ENCODE measurements at places on chromosomes 4 and X.
A peak's percentile ranks its signal among the peaks of the same experiment; 100 is the strongest.

DNA sequence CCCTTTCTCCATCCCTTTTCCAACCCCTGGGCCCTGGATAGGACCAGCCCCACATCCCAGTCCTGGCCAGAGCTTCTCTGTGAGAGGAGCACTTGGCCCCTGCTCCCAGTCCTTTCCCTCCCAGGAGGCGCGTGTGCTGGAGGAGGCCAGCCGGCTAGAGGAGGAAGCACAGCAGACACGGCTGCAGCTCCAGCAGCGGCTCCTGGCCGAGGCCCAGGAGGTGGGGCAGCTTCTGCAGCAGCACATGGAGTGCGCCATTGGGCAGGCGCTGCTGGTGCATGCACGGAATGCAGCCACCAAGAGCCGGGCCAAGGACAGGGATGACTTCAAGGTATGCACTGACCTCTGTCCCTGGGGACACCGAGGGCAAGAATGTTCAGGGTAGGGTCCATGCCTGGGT, 87.5 kb downstream of the EVC start:
- no peaks in the 10 kb centered on the region for H3K27me3 ChIP-seq
- H3K36me3 ChIP-seq = peaks cover 38% of the 10 kb centered on the region
- no peak overlapping the region for H3K27ac ChIP-seq
- DNase-seq = no peak
- no peaks in the 10 kb centered on the region for H3K4me1 ChIP-seq

GRCh38 chr4:182697094-182697493, 220.1 kb downstream of the DCTD start:
- no peaks in the 10 kb centered on the region for H3K27me3 ChIP-seq
- DNase-seq = no peak
- no peaks in the 10 kb centered on the region for H3K36me3 ChIP-seq
- no peaks in the 10 kb centered on the region for H3K4me1 ChIP-seq
- H3K4me3 ChIP-seq = no peak overlapping the region
- no peak overlapping the region for H3K27ac ChIP-seq

- H3K36me3 ChIP-seq = no peaks in the 10 kb centered on the region
- no peak for DNase-seq
- no peak overlapping the region for H3K27ac ChIP-seq
- no peaks in the 10 kb centered on the region for H3K4me1 ChIP-seq
Measured at GRCh38 chr4:6180841-6181631, 19.3 kb downstream of the JAKMIP1 start.

- H3K4me3 ChIP-seq = no peak overlapping the region
- H3K4me1 ChIP-seq = no peaks in the 10 kb centered on the region
- H3K27ac ChIP-seq = no peak overlapping the region
- no peaks in the 10 kb centered on the region for H3K27me3 ChIP-seq
Measured at GRCh38 chr4:113831457-113831856, 69.9 kb upstream of the CAMK2D start.

DNA sequence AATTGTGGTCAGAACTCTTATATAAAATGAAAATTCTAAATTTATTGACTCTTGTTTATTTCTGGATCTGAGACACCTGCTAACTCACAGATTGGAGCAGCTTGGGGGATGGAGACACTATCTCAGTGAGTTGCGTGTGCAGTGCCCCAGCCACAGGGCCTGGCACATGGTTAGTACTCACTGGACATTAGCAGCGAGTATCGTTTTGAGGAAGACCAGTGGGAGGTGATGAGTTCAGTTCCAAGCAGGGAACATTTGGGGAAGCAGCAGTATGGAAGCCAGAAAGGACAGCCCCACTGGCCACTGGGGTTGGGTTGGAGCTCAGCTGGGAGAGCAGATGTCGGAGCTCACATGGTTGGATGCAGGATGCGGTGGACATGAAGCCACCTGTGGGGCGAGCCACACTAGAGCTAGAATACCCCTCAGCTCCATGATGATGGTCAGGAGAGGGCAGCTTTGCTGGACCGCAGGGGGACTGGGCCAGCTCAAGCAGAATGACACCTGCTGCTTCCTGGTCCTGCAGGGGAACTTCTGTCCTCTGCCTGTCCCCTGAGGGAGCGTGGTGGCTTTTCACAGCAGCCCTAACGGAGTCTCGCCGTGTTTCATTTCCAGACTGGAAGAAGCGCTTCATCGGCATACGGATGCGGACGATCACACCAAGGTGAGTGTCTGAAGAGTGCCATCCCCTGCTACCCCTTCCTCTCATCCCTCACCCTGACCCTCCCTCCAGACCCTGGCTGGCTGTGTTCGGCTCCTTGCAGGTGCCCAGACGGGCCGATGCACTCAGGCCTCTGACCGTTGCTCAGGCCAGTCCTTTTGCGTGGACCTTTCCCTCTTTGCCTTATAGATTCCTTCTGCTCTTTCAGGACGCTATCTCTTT, 32.5 kb downstream of the HTRA3 start:
- no peak for DNase-seq
- H3K36me3 ChIP-seq = no peaks in the 10 kb centered on the region
- H3K27ac ChIP-seq = no peak overlapping the region

GRCh38 chr4:171857302-171858012, 44.3 kb downstream of the GALNTL6 start:
- no peak overlapping the region for H3K27ac ChIP-seq
- no peak for DNase-seq
- no peaks in the 10 kb centered on the region for H3K36me3 ChIP-seq
- no peak overlapping the region for H3K4me3 ChIP-seq
- H3K27me3 ChIP-seq = no peaks in the 10 kb centered on the region

GRCh38 chr4:85725721-85726170, 250.8 kb downstream of the ARHGAP24 start:
- H3K27me3 ChIP-seq = no peaks in the 10 kb centered on the region
- H3K4me1 ChIP-seq = peaks cover 18% of the 10 kb centered on the region
- H3K4me3 ChIP-seq = no peak overlapping the region
- peak overlapping the region; percentile 77 for H3K27ac ChIP-seq
- H3K36me3 ChIP-seq = no peaks in the 10 kb centered on the region
- no peak for DNase-seq

GRCh38 chr4:26803211-26803861, 57.3 kb upstream of the STIM2 start:
- DNase-seq = no peak
- H3K4me3 ChIP-seq = no peak overlapping the region
- no peaks in the 10 kb centered on the region for H3K36me3 ChIP-seq
- no peaks in the 10 kb centered on the region for H3K27me3 ChIP-seq
- H3K27ac ChIP-seq = no peak overlapping the region
- H3K4me1 ChIP-seq = no peaks in the 10 kb centered on the region

DNA sequence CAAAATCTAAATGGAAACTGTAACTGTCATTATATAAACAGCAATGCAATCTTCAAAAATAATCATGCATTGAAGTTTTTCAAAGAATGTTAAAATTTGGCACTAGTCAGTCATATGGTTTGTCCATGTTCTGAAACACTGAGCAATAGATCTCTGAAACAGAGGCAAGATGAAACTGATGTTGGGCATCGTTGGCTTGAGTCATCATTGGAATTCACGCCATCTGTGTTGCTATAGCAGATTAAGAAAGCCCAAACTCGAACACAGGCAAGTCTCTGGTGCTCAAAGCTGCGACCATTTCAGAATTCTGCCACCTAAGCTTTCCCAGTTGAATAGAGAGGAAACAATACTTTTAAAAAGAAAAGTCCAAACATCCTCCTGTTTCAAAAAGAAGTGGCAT, 114.1 kb upstream of the PPARGC1A start:
- no peak for DNase-seq
- H3K4me1 ChIP-seq = no peaks in the 10 kb centered on the region
- H3K36me3 ChIP-seq = no peaks in the 10 kb centered on the region
- H3K27ac ChIP-seq = no peak overlapping the region

GRCh38 chr4:15434091-15434490, 6.3 kb downstream of the C1QTNF7 start:
- H3K27me3 ChIP-seq = no peaks in the 10 kb centered on the region
- H3K27ac ChIP-seq = no peak overlapping the region
- H3K36me3 ChIP-seq = no peaks in the 10 kb centered on the region
- H3K4me1 ChIP-seq = peaks cover 8% of the 10 kb centered on the region
- no peak overlapping the region for H3K4me3 ChIP-seq

DNA sequence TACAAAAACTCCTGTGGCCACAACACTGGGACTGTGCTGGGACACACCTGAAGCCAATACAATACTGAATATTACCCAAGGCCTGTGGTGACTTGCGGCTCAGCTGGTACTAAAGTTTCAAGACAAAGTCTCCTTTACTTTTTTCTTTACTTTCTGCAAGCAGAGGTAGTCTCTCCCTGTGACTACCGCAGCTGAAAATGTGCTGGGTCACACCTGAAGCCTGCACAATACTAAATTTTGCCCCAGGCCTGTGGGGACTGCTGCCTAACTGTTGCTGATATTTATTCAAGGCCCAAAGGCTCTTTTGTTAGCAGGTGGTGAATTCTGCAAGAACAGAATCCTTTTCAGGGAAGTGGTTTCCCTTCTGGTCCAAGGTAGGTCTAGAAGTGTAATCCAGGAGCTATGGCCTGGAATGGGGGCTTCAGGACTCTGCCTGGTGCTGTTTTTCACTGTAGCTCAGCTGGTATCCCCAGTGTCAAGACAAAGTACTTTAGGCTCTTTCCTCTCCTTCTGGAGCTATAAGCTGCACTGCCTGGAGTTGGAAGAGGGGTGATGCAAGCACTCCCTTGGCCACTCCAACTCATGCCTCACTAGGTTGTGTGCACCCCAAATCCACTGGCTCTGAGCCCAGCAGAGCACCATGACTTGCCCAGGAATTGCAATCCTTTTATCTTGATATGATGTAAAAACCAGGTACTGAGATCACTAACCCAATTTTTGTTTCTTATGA, 489.4 kb downstream of the TECRL start:
- no peak for DNase-seq
- H3K4me3 ChIP-seq = no peak overlapping the region
- no peaks in the 10 kb centered on the region for H3K4me1 ChIP-seq
- no peaks in the 10 kb centered on the region for H3K36me3 ChIP-seq
- no peaks in the 10 kb centered on the region for H3K27me3 ChIP-seq
- H3K27ac ChIP-seq = no peak overlapping the region

DNA sequence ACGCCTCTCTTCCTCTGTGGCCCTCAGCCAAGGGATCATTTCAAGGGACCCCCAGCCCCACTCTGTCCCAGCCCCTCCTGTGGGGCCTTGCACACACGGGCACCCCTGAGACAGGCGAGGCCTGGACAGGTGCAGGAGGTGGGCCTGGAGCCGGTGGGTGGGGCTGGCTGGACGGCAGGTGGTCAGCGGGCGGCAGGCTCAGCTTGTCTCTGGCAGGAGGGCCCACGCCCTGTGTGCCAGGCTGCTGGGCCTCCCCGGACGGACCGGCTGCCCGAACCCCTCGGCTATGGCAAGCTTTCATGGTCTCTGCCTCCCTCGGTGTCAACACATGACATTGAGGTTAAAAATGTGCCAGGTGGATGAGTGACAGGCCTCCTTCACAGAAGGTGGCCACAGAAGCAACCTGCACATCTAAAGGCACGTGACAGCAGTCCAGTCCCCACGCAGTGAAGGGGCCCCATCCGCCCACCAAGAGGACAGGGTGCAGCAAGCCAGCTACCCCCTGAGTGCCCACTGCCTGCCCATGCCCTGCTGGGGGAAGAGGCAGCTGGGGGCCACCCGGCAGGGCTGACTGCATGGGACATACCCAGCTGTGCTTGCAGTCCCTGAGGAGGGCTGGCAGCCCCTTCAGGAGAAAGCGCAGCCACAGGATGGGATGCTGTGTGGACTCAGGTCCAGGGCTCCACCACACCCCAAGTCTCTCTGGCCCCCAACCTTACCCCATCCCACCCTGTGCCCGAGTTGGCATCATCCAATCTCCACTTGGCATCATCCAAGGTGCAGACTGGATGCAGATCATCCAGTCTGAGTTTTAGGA, 109.3 kb downstream of the FAM53A start:
- H3K36me3 ChIP-seq = no peaks in the 10 kb centered on the region
- no peaks in the 10 kb centered on the region for H3K4me1 ChIP-seq
- DNase-seq = no peak
- H3K4me3 ChIP-seq = no peak overlapping the region

DNA sequence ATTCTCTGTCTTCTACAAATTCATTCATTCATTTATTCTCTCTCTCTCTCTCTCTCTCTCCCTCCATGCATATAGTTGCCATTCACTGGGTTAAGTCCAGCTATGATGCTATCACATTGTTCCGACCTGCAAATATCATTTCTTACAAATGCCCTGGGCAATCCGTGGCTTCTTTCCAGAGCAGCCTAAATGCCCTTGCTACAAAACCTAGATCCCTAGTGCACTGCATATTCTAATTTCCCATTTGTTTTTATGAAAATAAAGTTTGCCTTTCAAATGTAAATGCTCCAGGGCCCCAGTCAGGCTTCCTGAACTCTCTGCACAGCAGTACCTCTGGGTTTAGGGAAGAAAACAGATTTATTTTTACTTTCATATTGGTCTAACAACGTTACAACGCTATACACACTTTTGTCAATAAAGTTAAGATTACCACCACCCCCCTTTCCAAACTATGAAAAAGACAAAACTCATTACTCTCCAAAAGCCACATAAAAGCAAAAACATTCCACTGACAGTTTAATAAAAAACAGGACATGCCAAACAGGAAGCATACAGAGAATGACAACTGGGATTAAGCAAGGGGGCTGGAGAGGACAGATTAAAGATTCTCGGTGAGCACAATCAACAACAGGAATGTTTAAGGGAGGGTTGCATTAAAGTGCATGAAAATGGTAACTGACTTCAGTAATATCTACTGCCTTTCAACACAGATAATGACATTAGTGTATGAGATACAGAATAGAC, 104.3 kb downstream of the USP46 start:
- H3K36me3 ChIP-seq = no peaks in the 10 kb centered on the region
- DNase-seq = no peak
- H3K4me3 ChIP-seq = no peak overlapping the region

DNA sequence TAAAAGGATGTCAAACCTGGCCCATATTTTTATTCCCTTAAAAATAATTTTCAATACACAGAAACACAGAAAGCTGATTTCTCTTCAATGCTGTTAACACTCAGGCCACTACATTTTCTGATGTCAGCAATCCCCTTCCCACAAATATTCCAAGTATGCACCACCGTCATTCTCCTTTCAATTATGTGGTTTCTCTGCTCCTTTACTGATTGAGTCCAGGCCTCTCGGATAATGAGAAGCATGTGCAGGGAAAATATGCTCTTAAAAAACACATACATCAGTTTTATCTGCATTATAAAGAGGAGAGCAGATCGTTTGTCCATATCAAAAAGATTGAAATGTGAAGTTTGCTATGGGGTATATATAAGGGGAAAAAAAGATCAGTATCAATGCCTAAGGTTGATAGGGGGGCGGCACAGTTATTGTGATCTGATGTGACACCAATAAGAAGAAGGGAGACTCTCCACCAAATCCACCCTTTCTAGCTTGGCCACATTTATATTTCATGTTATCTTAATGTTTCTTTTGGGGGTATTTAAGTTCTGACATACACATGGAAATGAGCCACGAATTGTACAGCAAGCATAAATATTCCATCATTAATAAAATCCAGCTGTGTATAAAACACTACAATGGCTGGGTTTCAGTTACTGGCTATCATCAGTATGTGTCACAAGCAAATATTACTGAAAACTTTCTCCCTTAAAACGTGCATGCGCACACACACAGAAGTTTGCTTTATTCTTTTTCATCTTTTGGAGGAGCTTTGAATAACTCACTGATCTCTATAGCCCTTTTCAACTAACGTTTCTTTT, 6.4 kb downstream of the AMOT start:
- H3K27me3 ChIP-seq = no peaks in the 10 kb centered on the region
- no peaks in the 10 kb centered on the region for H3K36me3 ChIP-seq
- H3K4me3 ChIP-seq = no peak overlapping the region
- H3K4me1 ChIP-seq = no peaks in the 10 kb centered on the region

GRCh38 chrX:48998391-48998790, 3.7 kb downstream of the GRIPAP1 start:
- H3K4me3 ChIP-seq = no peak overlapping the region
- no peaks in the 10 kb centered on the region for H3K27me3 ChIP-seq
- peaks cover 21% of the 10 kb centered on the region for H3K36me3 ChIP-seq

- H3K4me3 ChIP-seq = no peak overlapping the region
- no peaks in the 10 kb centered on the region for H3K27me3 ChIP-seq
Measured at GRCh38 chrX:16308773-16309172, 141.5 kb downstream of the MAGEB17 start.
